ENCODE measurements at places on chromosomes 13 and 19. TPM values are rescaled to one million over a fixed set of nuclear protein-coding genes. Genes with fewer than 3 reads are reported as not detected.

PPP1R13L gene
- total RNA-seq = 6.8 TPM

RNASEH2A gene
- total RNA-seq = 42.7 TPM

ATXN8OS gene
- total RNA-seq = not detected

SLC17A7 gene
- 0.13 TPM for total RNA-seq

ANKLE1 gene
- total RNA-seq = 19.0 TPM

ADM5 gene
- 17.2 TPM for total RNA-seq

GJB6 gene
- 5.1 TPM for total RNA-seq

ZNF112 gene
- total RNA-seq = not detected

NLRP12 gene
- total RNA-seq = not detected

ZNF442 gene
- 0.29 TPM for total RNA-seq

RASL11A gene
- 5.5 TPM for total RNA-seq

LSR gene
- 18.7 TPM for total RNA-seq

WDR88 gene
- not detected for total RNA-seq

EDDM13 gene
- 0.91 TPM for total RNA-seq

DIRAS1 gene
- total RNA-seq = 0.20 TPM

OR7D2 gene
- total RNA-seq = 0.10 TPM

KIR3DL2 gene
- 1.7 TPM for total RNA-seq

ZNF563 gene
- total RNA-seq = 1.4 TPM

PSG1 gene
- not detected for total RNA-seq

SLAIN1 gene
- 22.0 TPM for total RNA-seq

C2CD4C gene
- total RNA-seq = not detected

NANOS3 gene
- not detected for total RNA-seq

ZNF837 gene
- 1.2 TPM for total RNA-seq

C19orf73 gene
- 2.6 TPM for total RNA-seq

IL12RB1 gene
- total RNA-seq = 16.1 TPM

LATS2 gene
- total RNA-seq = 1.3 TPM

ZNF90 gene
- total RNA-seq = 4.5 TPM

SIGLEC9 gene
- total RNA-seq = 0.22 TPM

SPINT2 gene
- 20.6 TPM for total RNA-seq

SIGLEC7 gene
- not detected for total RNA-seq

CEACAM1 gene
- 0.43 TPM for total RNA-seq

PINLYP gene
- 2.5 TPM for total RNA-seq

Data from activated T-cell treated with anti-CD3 and anti-CD28 coated beads, Interleukin-2, amount 50 U/mL, for 4 hours (primary cell).